AML-193 (cell line): ENCODE measurements at places on chromosomes 5 and 9.
A peak's percentile ranks its signal among the peaks of the same experiment; 100 is the strongest.

- DNase-seq, result no peak
Measured at GRCh38 chr9:112506571-112506970, 19.9 kb downstream of the KIAA1958 start.

DNA sequence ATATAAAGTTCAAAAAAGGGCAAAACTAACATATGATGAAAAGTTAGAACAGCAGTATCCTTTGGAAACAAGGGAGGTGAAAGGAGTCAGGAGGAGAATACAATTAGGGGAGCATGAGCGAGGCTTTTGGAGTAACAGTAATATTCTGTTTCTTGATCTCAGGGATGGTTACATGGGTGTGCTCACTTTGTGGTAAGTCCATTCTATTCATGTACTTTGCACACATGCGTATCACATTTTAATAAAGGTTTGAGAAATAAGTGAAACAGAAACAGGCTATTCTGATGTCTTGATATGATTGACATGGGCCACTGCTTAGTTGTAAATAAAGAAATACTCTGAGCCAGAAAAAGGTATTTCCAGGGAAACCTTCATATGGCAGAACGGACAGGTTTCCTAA is 208.8 kb downstream of the SPOCK1 start:
- no peak for DNase-seq

GRCh38 chr9:127221695-127222094 is 42.9 kb upstream of the GARNL3 start:
- no peak for DNase-seq

- no peak for DNase-seq
Measured at GRCh38 chr5:131812371-131813160, 15.7 kb upstream of the FNIP1 start.

- DNase-seq, result no peak
Measured at GRCh38 chr9:75532233-75533050, 358.0 kb upstream of the PCSK5 start.

DNA sequence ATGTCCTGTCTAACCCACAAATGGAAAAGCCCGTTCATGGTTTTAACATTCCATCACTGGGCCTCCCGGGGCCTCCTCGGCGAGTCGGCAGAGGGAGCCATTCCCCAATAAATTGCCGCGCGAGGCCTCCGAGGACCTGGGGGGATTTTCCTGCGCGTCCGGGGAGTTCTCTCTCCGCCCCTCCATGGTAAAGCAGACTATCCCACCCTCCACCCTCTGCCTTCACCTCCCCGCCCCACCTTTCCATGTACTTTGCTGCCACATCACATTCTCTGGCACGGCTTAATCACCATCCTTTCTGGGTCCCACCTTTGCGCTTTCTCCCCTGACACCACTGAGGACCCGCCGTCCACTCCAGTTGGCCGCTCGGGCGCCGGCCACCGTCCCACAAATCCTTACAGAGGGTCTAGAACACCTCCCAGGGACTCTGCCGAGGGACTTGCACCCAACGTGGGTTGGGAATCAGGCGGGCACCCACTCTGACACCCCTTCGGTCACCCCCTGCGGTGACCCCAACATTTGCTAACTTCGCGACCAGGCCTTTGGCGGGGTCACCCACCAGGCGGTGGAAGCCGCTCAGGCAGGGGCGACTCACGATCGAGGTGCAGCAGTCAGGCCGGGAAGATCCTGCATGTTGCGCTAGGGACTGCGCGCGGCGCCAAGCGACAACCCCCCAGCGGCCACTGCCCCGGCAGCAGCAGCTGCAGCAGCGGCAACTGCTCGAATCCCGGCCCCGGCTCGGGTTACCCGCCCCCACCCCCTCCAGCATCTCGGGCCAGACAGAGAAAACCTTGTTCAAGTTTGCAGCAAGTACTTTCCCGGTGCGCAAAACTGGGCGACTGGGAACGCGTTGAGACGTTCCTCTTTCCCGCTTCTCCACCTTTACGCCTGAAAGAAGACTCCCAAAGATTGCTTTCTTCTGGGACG is at the start of gene MEGF10:
MEGF10 (plus strand) TSS at position 778 of the 927 bp plus-strand sequence. CDS start 40,513 bp downstream, outside the sequence.
- DNase-seq, result no peak

GRCh38 chr5:171776213-171776612 is 9.4 kb upstream of the SMIM23 start:
- no peak for DNase-seq

- DNase-seq, result no peak
Measured at GRCh38 chr9:135091545-135091944, 4.1 kb downstream of the OLFM1 start.

DNA sequence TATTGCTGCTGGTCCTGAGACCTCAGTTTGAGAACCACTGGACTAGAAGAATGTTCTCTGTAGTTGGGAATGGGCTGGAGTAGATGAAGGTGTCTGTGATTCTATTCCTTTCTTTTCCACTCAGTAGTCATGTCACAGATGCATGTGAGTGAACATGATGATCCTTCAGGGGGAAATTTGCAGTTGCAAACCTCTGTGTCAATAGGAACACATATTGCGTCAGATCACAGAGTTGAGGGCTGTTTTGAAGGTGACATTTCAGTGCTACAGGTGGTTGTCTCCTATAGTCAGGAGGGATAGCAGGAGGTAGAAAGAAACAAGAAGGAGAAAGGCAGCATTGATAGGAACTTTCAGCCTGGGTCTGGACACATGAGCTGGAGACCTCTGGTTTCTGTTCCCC is 239.3 kb downstream of the ARHGEF28 start:
- no peak for DNase-seq

DNA sequence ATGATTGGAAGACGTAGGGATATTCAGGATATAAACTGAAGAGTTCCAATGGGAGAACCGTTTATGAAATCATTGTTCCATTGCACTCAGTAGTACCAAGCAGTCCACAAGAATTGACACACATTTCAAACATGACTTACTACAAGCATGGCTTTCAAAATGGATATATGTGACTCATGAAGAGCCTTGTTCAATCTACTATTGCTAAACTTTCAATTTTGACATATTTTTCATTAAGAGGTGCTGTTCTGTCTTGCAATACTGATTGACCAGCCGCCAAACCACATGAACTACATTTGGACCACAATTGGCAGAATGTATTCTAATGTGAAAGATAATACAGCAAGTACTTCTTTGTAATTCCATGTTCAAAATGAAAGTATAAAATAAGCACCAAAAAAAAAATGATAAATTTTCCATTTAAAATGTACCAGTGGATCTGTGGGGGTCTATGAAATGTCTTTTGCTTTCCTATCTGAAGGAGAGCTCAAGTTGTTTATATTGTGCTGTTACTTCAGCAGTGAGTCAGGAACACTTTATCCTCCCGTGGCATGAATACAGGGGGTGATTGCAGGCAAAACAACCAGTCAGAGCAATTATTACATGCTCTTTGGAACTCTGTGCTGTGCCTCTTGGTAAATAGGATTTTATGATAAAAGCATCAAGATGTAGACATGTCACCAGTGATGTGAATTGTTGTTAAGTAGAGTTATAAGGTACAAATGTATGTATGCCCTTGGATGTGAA is 366.0 kb downstream of the ARRDC3 start:
- peak; percentile 55 for DNase-seq

DNA sequence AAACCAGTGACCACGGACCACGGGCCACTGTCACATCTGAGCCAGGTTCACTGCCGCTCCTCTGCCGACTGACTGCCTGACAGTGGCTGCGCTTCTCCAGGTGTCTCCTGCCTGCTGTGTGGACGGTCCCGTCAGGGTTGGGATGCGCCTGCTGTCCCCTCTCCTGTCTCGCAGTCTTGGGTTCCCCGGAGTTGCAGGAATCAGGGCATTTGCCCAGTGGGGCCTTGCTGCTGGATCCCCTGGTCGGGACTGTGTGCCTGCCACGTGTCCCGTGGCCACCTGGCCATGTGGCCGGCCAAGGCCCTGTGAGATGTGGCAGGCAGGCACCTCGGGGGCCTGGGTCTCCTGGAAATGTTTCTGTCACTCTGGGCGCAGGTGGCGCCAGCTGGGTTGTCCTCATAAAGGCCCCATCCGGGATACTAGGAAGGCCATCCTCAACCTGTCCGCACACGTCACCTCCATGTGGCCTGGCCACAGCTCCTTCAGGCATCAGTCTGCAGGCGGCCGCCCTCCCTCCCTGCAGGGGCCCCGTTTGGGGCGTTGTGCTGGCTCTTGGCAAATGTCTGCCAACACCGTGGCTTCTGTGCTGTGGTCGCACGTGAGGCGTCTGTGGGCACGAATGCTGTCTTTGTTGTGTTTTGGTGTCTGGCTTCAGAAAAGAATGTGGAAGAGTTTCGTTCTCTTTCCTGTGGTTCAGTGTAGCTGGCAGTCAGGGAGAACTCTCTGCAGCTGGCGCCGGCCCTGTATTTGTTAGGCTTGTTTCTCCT is 6.4 kb upstream of the TOR4A start:
- DNase-seq, result no peak

- DNase-seq, result no peak
Measured at GRCh38 chr5:55146080-55146479, 13.9 kb upstream of the GPX8 start.

DNA sequence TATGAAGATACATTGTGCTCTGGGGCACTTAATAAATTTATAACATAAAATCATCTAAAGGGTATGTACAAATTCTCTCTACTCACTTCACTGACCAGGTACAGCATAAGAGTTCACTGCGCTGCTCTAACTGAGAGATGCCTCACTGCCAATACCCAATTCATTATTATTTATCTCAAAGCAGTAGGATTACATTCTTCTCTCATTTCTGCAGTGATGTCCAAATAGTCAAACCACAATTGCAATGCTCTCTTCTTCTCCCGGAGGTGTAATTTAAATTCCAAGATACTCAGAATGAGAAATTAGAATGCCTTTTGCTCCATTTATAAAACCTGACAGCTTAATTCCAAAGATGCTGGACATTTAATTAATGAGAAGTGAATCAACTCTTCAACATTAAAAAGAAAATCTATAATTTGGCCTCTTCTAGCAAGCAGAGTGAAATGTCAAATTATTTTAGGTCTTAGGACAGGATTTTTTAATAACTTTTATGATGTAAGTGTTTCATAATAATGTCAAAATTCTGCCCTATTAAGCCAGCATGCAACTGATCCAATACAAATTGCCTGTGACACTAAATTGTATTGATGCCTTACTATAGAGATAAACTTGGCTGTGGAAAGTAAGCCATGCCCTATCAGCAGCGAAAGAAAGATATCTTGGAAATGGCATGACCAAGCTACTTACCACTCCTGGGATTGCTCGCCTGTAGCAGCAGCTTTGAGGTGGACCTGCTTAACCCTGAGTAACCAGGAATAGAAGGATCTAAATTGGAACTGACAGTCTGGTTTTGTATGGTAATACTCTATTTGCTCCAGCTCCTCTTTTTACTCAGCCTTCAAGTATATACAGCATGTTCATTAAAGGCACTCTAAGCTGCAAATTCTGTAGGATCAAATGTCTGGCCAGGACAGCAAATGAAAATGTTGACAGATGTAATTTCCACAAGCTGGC is 374.2 kb upstream of the TYRP1 start:
- DNase-seq, result no peak

DNA sequence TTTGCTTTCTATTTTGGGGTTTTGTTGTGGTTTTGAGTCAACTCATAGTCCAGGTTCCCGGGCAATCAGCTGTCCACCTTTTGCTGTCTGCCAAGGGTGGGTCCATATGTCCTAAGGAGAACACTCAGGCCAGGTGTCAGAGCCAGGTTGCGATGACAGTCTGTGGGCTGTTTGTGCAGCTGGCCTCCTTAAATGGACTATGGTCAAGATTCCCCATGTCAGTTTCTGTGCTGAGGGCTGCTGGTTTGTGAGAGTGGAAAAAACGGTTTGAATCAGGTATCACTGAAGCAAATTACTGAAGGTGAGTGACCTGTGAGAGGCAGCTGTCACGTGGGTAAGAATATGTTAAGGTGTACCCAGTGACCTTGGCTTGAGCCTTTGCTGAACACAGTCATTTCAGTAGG is 33.0 kb downstream of the SNX30 start:
- no peak for DNase-seq

DNA sequence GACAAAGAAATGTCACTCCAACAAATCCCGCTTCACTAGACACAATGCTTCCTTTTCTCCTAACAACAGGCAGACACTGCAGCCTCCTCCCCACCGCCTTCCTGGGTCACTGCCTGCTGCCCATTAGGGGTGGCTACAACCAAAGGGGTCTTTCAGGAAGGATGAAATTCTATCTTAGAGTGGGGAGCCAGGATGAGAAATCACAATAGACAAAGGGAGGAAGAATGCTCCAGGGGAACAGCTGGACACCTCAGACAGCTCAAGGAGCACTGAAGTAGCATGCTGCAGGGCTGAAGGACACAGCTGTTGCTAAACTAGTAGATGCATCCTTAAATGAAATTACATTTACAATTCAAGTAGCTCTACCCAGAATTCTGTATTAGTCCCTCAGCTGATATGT is 54.2 kb downstream of the PRELID2 start:
- no peak for DNase-seq

DNA sequence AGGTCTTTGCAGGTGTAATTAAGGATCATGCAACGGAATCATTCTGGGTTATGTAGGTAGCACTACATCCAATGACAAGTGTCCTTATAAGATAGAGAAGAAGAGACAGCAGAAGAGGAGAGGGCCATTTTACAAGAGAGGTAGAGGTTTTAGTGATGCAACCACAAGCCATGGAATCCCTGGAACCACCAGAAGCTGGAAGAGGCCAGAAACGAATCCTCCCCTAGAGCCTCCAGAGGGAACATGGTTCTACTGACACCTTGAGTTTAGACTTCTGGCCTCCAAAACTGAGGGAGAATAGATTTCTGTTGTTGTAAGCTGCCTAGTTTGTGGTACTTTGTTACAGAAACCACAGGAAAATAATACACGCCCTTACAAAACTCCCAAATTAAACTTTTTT is 3.5 kb downstream of the FYB1 start:
- DNase-seq, result no peak

- DNase-seq, result no peak
Measured at GRCh38 chr5:38871058-38871605, 25.3 kb downstream of the OSMR start.

DNA sequence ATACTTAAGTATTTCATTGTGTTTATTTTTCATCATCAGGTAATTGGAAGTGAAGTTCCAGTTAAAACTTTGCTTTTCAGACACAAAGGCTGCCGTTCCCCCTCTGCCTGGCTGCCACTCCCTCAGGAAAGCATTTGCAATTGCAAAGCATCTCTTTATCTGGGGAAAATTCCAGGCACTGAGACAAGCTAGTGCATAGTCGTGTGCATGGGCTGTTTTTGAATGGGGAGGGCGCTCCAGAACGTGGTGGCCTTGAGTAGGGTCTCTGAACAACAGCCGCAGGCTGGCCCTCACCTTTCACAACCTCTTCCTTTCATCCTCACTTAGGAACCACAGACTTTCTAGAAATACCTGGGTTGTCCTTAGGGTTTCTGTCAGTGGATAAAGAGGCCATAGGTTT is 285.1 kb upstream of the ADAMTS16 start:
- DNase-seq, result no peak

DNA sequence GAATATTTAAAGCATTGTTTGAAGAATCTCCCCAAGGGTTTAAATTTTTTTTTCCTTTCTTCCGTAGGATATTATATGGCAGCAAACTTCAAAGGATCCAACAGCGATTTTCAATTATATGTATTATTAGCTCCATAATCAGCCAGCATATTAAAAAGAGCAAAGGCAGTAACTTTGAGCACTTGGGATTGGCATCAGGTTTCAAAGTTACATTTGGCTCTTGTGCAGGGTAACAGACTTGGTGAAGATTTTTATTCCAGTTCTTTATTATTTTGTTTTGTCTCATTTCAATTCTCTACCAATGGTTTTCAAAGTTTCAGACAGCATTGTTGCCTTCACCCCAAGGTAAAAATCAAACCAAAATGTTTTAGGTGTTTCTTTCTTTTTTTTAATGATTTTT is 116.7 kb upstream of the ZNF366 start:
- DNase-seq, result no peak
